Esophagus squamous epithelium (tissue), 5 donors: ENCODE measurements at places on chromosomes 1 and 21. TPM values are rescaled to one million over a fixed set of nuclear protein-coding genes. Genes with fewer than 3 reads are reported as not detected.

Gene SMCP
- total RNA-seq: not detected

DNA sequence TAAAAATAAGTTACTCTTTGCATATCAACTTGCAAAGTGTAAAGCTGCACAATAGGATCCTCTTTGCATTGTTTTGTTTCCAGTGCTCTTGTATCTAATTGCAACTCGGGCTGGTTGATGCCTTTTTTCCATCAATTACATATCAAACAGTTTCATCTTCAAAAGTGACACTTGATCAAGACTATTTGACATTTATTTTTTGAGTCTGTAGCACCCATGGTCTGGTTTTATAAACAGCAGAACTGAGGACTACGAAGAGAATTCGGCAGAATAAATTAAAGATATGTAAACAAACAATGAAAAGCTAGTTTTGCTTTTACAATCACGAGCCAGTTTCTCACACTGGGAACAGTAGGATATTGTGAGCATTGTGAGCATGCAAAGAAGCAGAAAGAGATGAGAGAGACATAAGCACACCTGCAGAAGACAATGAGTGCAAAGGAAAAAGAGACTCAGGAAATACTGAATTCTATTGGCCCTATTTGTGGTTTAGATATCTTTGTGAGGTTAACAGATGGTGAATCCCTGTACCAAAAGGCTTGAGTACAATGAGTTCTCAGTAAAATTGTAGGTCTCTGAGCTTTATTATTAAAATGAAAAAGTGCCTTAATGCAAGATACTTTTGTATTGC lies 45.4 kb downstream of the RPL5 start:
- peaks cover 15% of the 10 kb centered on the region for H3K4me1 ChIP-seq
- H3K4me3 ChIP-seq: no peak overlapping the region
- peak overlapping the region; percentile 17 for H3K27ac ChIP-seq
- no peaks in the 10 kb centered on the region for H3K27me3 ChIP-seq

GRCh38 chr1:244092293-244092963 lies 41.3 kb downstream of the ZBTB18 start:
- no peaks in the 10 kb centered on the region for H3K27me3 ChIP-seq
- no peak overlapping the region for H3K27ac ChIP-seq
- DNase-seq: no peak
- no peak overlapping the region for H3K4me3 ChIP-seq

Gene RNU1-3
- total RNA-seq: under 0.01 TPM

DNA sequence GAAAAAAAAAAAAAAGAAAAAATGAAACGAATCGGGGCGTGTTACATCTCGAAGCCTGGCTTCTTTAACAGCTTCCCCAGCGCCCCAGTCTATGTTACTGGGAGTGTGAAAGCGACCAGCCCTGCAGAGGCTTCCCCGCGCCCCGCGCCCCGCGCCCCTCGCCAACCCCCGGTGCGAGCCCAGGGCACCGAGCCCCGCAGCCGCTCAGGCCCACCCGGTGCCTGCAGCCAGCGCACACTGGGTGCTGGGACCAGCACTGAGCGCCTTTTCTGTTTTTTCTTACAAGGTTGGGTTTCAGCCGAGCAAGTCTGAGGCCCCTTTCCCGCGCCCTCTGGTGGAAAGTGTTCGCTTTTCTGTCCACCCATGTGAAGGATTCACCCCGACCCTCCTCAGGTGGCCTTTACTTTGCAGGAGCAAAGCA lies 42.1 kb upstream of the ZNF496 start:
- no peaks in the 10 kb centered on the region for H3K27me3 ChIP-seq
- H3K36me3 ChIP-seq: no peaks in the 10 kb centered on the region
- no peak overlapping the region for H3K4me3 ChIP-seq

- no peak overlapping the region for H3K4me3 ChIP-seq
- no peak overlapping the region for H3K27ac ChIP-seq
- no peaks in the 10 kb centered on the region for H3K36me3 ChIP-seq
- no peaks in the 10 kb centered on the region for H3K27me3 ChIP-seq
Observed at GRCh38 chr1:226763905-226764264, 24.8 kb upstream of the ITPKB start.

DNA sequence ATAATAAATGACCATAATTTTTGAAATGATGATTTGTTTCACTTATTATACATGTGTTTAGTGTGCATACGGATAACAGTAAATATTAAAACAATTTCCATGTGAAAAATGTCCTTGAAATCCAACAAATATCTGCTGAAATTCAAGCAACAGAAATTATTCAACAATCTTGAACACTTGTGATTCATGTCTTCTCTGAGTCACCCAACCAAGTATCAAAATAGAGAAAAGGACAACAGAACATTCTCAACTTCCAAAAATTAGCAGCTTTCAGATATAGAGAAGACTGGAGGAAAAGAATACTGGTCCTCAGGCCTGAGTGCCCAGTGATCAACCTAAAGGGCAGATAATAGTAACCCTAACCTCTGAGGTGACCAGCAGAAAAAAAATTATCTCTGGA lies 90.8 kb downstream of the VAV3 start:
- H3K36me3 ChIP-seq: no peaks in the 10 kb centered on the region
- H3K4me3 ChIP-seq: no peak overlapping the region
- H3K27me3 ChIP-seq: no peaks in the 10 kb centered on the region

Gene KRTAP11-1
- total RNA-seq: not detected

Gene KLHDC9
- 0.31 TPM for total RNA-seq

Gene TSSK3
- total RNA-seq: not detected

DNA sequence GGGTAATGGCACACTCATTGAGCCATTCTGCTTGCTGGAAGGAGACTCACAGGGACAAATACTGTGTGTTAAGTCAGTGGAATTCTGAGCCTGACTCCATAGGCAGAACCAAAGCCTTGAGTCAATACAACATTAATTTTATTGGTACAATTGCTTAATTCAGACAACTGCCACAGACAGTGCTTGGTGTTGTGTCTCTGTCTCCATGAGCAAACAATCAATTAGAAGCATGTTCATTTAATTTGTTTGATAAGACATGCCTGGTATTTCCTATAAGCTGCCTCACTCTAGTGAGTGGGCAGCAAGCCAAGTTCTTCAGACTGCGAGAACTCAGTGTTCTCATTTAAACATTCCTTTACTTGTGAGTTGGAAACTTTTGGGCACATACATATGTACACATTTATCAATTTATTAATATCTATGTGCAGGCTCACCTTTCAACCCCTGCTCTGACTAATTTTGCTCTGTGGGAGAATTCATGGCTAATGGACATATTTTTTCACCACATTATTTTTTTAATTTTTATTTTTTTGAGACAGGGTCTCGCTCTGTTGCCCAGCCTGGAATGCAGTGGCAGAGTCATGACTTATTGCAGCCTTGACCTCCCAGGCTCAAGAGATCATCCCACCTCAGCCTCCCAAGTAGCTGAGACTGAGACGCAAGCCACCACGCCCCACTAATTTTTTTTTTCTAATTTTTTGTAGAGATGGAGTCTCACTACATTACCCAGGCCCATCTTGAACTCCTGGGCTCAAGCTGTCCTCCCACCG lies 4.5 kb upstream of the SRSF10 start:
- DNase-seq: no peak
- no peak overlapping the region for H3K4me3 ChIP-seq
- H3K27ac ChIP-seq: peak overlapping the region; percentile 33
- no peaks in the 10 kb centered on the region for H3K36me3 ChIP-seq
- no peaks in the 10 kb centered on the region for H3K27me3 ChIP-seq

DNA sequence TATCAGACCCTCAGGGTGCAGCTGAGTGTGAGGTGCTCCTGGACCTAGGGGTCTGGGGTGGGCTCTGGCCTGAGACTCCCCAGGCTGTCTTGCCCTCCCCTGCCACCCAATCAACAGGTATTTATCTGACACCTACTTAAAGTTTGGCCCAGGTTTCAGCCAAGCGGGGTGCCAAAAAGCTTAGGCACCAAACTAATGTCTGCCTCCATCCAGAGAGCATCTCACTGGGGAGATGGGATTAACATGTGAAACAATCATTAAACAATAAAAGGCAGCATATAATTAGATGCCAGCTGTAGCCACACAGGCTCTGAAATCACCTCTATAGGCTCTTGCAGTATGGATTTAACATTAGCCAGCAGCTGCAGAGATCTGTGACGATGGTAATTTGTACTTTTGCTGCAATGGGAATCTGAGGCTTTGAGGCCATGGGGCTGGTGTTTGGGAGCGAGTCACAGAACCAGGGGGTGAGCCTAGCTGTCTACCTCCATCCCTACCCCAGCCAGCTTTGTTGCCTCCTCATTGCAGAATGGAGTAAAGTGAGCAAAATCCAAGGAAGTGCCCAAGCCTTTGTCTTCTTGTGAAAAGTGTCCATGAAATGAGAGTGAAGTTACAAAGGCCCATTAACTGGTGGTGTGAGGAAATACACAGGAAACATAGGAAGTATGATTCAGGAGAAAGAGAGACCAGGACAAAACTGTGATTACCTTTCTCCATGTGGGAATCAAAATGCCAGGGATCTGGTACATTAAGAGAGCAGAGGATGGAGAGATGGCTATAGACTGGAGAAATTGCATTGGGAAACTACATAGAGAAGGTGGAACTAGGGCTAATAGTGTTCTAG lies 36.1 kb downstream of the EIF2D start:
- peak overlapping the region; percentile 81 for H3K27ac ChIP-seq
- no peaks in the 10 kb centered on the region for H3K27me3 ChIP-seq
- peaks cover 23% of the 10 kb centered on the region for H3K4me1 ChIP-seq

- no peaks in the 10 kb centered on the region for H3K4me1 ChIP-seq
- no peak for DNase-seq
- no peaks in the 10 kb centered on the region for H3K27me3 ChIP-seq
- no peaks in the 10 kb centered on the region for H3K36me3 ChIP-seq
- H3K4me3 ChIP-seq: no peak overlapping the region
Observed at GRCh38 chr1:46623743-46624644, 7.4 kb upstream of the MOB3C start.

DNA sequence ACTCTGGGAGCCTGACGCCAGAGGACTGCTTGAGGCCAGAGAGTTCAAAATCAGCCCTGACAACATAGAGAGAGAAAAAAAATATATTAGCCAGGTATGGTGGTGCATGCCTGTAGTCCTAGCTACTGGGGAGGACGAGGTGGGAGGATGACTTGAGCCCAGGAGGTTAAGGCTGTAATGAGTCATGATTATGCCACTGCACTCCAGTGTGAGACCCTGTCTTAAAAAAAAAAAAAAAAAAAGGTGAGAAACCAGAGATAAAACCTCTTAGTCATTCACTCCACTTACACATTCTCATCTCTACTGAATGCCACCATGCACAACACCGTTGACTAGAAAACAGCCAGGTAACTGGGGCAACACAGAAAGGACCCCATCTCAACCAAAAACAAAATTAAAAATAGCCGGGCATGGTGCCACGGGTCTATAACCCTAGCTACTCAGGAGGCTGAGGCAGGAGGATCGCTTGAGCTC lies 178.1 kb downstream of the SLC45A1 start:
- H3K27ac ChIP-seq: no peak overlapping the region
- no peak overlapping the region for H3K4me3 ChIP-seq
- DNase-seq: no peak

- no peak overlapping the region for H3K4me3 ChIP-seq
- H3K36me3 ChIP-seq: no peaks in the 10 kb centered on the region
- H3K27me3 ChIP-seq: no peaks in the 10 kb centered on the region
Observed at GRCh38 chr1:233790662-233791371, 113.7 kb upstream of the SLC35F3 start.

DNA sequence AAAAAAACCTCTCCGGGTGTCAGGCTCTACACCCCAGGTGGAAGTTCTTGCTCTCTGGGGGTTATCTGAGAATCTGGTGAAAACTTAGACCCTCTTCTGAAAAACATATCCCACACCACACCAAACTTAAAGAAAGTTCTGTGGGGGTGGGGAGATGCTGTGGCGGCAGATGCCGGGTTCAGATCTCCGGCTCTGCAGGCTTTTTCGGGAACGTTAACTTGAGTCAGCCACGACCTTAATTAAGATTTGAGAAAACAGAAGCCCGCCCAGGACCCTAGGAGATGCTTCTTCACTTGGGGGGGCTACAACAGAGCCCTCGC lies 2.3 kb downstream of the RCC2 start:
- peak overlapping the region; percentile 87 for H3K4me3 ChIP-seq
- H3K27ac ChIP-seq: peak overlapping the region; percentile 87
- H3K36me3 ChIP-seq: peaks cover 5% of the 10 kb centered on the region
- peaks cover 28% of the 10 kb centered on the region for H3K4me1 ChIP-seq
- DNase-seq: no peak

DNA sequence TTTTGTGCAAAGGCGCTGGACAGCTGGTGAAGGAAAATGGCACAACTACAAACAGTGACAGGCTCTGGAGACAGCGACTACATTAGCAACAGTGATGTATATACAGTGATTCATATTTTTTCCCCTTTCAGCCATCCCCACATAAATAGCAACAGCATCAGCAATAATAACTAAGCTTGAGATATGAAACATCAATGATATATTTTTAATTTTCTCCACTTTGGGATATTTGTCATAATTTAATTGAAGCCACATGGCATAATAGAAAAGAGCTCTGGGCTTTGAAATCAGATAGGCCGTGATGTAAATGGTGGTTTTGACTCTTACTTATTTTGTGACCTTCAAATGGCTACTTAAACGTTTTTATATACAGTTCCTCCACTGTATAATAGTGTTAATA lies 764.3 kb upstream of the PRMT6 start:
- no peaks in the 10 kb centered on the region for H3K4me1 ChIP-seq
- no peak overlapping the region for H3K27ac ChIP-seq
- DNase-seq: no peak
- no peaks in the 10 kb centered on the region for H3K27me3 ChIP-seq
- no peak overlapping the region for H3K4me3 ChIP-seq

GRCh38 chr1:227009937-227010336 lies 69.8 kb downstream of the COQ8A start:
- H3K36me3 ChIP-seq: no peaks in the 10 kb centered on the region
- DNase-seq: no peak
- no peak overlapping the region for H3K27ac ChIP-seq
- no peaks in the 10 kb centered on the region for H3K27me3 ChIP-seq
